ENCODE measurements at places on chromosomes 2 and 18. TPM values are rescaled to one million over a fixed set of nuclear protein-coding genes. Genes with fewer than 3 reads are reported as not detected.

DNA sequence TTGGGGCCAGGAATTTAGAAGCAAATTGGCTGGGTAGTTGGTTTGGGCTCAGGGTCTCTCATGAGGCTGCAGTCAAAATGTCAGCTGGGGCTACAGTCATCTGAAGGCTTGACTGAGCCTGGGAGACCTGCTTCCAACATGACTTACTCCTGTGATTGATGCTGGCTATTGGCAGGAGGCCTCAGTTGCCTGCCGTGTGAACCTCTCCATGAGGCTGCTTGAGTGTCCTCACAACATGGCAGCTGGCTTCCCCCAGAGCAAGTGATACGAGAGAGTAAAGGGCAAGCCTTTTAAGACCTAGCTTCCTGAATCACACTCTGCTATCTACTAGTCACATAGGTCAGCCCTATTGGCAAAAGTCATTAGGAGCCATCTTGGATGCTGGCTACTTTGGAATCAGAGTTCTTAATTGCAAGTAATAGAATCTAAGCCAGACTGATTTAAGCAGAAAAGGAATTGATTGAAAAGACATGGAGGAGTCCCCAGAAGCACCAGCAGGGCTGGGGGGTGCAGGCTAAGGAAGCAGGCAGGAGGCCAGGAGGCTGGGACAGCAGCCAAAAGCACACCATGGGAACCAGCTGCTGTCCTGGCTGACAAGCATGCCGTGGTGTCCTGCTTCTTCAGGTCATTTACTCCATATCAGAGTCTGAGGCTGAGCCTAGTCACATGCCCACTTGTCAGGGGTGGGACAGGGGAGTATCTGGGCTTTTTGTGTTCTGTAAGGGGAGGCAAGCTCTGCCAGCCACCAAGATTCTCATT lies 7.8 kb upstream of the GIGYF2 start:
- H3K27ac ChIP-seq, result no peak overlapping the region
- H3K4me3 ChIP-seq, result no peak overlapping the region

GRCh38 chr18:63002305-63002704 lies 287.0 kb downstream of the PHLPP1 start:
- no peaks in the 10 kb centered on the region for H3K4me1 ChIP-seq
- no peaks in the 10 kb centered on the region for H3K27me3 ChIP-seq
- peak; percentile 70 for DNase-seq
- no peaks in the 10 kb centered on the region for H3K36me3 ChIP-seq

DNA sequence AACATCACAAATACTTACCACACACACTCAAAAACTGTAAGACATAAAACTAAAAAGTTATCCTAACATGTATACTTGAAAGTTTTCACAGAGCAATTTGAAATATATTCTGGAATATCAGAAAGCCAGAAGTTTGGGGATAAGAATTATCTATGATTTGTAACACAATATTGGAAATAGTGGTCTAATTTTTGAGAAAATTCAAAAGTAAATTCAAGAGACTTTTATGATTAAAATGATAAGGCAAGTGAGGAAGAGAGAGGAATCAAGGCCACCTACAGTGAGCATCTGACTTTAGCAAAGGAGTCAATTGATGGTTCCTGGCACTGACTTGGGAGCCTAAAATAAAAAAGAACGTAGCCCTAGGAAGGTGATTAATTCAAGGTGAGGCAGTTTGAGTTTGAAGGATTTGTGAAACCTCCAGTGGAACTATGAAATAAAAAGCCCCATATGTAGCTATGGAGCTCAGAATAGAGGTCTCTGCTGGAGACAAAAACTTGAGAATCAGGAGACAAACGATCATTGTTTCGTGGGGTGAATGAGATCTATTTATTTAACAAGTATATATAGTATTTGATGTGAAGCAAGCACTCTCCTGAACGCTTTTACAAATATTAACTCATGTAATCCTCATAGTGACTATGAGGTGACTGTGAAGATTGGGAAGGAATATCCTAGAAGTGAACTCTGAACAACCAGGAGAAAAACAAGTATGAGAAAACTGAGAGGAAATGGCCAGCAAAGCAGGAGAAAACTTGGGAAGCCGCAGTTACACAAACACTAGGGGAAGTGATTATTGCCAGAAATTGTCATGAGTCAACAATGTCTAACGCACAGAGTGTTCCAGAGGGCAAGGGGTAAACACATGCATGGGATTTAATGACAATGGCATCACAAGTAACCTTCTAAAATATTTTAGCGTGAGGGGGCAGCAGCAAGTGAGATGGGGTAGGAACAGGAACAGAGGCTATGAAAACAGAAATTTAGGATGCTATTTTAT lies 12.8 kb downstream of the TFPI start:
- no peaks in the 10 kb centered on the region for H3K27me3 ChIP-seq
- no peak overlapping the region for H3K4me3 ChIP-seq
- peaks cover 8% of the 10 kb centered on the region for H3K4me1 ChIP-seq
- H3K27ac ChIP-seq, result peak overlapping the region; percentile 73
- H3K36me3 ChIP-seq, result no peaks in the 10 kb centered on the region
- DNase-seq, result no peak

DNA sequence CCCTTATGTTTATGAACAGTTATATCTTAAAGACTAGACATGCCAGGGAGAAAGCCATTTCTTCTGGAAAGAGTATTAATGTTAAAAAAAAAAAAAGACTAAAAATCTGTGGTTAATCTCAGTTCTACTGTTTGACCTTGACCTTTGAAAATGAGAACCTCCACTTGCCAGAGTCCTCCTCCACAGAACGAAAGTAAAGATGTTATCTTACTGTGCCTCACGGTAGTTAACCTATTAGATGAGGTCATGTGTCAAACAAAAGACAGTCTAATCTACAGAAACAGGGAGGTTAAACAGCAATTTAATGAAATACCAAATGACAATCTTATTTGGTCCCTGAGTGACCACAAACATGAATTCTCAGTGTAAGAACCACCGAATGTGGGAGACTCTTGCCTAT lies 51.2 kb downstream of the SLC14A2 start:
- no peak overlapping the region for H3K27ac ChIP-seq
- no peaks in the 10 kb centered on the region for H3K36me3 ChIP-seq
- H3K27me3 ChIP-seq, result no peaks in the 10 kb centered on the region
- no peak for DNase-seq
- no peak overlapping the region for H3K4me3 ChIP-seq

DNA sequence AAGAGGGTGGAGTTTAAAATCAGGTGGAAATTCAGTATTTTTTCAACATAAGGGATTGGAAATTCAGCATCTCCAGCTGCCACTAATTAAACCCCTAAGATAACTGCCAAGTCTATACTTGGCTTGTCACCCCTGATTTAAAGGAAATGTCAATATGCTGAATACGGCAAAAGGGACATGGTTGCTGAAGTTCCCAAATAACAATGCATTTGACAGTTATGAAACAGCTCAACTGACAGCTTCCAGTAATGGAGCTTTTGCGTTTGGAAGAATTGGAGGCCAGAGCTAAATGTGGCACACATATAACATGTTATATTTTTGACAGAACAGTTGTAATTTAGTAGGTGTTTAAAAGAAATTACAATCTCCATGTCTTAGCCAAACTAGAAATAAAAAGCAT lies 1867.9 kb upstream of the LRRTM1 start:
- no peaks in the 10 kb centered on the region for H3K27me3 ChIP-seq
- no peak for DNase-seq
- no peak overlapping the region for H3K27ac ChIP-seq
- H3K4me3 ChIP-seq, result no peak overlapping the region

DNA sequence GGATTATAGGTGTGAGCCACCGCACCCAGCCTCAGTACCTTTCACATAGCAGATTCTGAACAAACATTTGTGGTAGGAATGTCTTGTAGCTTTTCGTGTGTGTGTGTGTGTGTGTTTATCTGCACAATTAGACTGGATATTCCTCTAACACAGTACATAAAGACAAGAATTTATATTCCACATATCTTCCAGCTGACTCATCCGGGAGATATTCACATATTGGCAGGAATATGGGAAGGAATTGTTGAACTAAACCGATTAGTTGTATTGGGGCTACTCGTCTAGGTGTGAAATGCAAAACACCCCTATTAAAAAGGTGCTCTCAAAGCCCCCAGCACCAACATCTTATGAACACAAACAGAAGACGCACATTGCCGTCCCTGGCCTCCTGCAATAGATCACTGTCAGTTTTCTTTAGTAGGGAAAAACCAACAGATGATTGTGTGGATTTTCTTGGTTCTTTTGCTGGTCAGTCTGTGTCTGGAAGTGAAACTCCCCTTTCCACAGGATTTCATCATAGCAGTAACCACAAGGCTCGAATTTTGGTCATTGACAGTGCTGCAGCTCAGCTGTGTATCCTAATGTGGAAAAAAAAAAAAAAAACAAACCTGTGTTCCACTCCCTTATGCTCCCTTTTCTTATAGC lies 208.5 kb upstream of the ACVR2A start:
- H3K4me1 ChIP-seq, result peaks cover 23% of the 10 kb centered on the region
- H3K27ac ChIP-seq, result no peak overlapping the region
- no peaks in the 10 kb centered on the region for H3K27me3 ChIP-seq
- no peak overlapping the region for H3K4me3 ChIP-seq
- H3K36me3 ChIP-seq, result no peaks in the 10 kb centered on the region

GRCh38 chr2:235003096-235003775 lies 51.4 kb downstream of the SH3BP4 start:
- H3K4me3 ChIP-seq, result no peak overlapping the region
- no peak overlapping the region for H3K27ac ChIP-seq
- peaks cover 65% of the 10 kb centered on the region for H3K4me1 ChIP-seq
- DNase-seq, result no peak

- no peaks in the 10 kb centered on the region for H3K36me3 ChIP-seq
- no peaks in the 10 kb centered on the region for H3K4me1 ChIP-seq
- peak; percentile 37 for DNase-seq
Measured at GRCh38 chr2:75540994-75541393, 19.7 kb downstream of the EVA1A start.

The MDH1B gene
- 1.1 TPM for total RNA-seq

The PRADC1 gene
- 31.6 TPM for total RNA-seq

GRCh38 chr2:168703926-168704325 lies 98.5 kb upstream of the NOSTRIN start:
- no peak for DNase-seq
- H3K36me3 ChIP-seq, result no peaks in the 10 kb centered on the region
- no peak overlapping the region for H3K27ac ChIP-seq
- H3K4me3 ChIP-seq, result no peak overlapping the region
- no peaks in the 10 kb centered on the region for H3K27me3 ChIP-seq

- DNase-seq, result no peak
- H3K27ac ChIP-seq, result no peak overlapping the region
- peaks cover 7% of the 10 kb centered on the region for H3K4me1 ChIP-seq
- no peak overlapping the region for H3K4me3 ChIP-seq
- H3K27me3 ChIP-seq, result no peaks in the 10 kb centered on the region
Measured at GRCh38 chr2:96807127-96807471, 9.0 kb upstream of the CNNM3 start.

The INPP5D gene
- total RNA-seq, result 11.6 TPM

The ASXL2 gene
- 25.1 TPM for total RNA-seq

DNA sequence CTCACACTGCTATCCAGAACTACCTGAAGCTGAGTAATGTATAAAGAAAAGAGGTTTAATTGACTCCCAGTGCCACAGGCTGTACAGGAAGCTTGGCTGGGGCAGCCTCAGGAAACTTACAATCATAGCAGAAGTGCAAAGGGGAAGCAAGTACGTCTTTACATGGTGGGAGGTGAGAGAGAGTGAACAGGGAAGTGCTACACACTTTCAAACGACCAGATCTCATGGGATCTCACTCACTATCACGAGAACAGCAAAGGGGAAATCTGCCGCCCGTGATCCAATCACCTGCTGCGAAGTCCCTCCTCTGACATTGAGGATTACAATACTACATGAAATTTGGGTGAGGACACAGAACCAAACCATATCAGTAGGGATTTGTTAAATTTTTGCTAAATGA lies 150.4 kb upstream of the NXPH2 start:
- H3K36me3 ChIP-seq, result no peaks in the 10 kb centered on the region
- no peaks in the 10 kb centered on the region for H3K27me3 ChIP-seq
- no peak for DNase-seq
- no peak overlapping the region for H3K27ac ChIP-seq

GRCh38 chr2:181300600-181301291 lies 156.4 kb upstream of the ITGA4 start:
- H3K36me3 ChIP-seq, result no peaks in the 10 kb centered on the region
- H3K4me1 ChIP-seq, result peaks cover 7% of the 10 kb centered on the region
- no peak for DNase-seq
- no peak overlapping the region for H3K4me3 ChIP-seq

- no peak overlapping the region for H3K4me3 ChIP-seq
- no peaks in the 10 kb centered on the region for H3K4me1 ChIP-seq
- no peaks in the 10 kb centered on the region for H3K27me3 ChIP-seq
- DNase-seq, result no peak
- no peaks in the 10 kb centered on the region for H3K36me3 ChIP-seq
Measured at GRCh38 chr18:67597759-67598158, 81.2 kb upstream of the DSEL start.

- no peak for DNase-seq
- H3K4me3 ChIP-seq, result no peak overlapping the region
- no peaks in the 10 kb centered on the region for H3K27me3 ChIP-seq
- no peaks in the 10 kb centered on the region for H3K36me3 ChIP-seq
- no peak overlapping the region for H3K27ac ChIP-seq
Measured at GRCh38 chr2:52572469-52572894, 1195.1 kb upstream of the CHAC2 start.

The PPP1R1C gene
- not detected for total RNA-seq

GRCh38 chr2:60215386-60215901 lies 338.0 kb downstream of the BCL11A start:
- H3K4me3 ChIP-seq, result no peak overlapping the region
- no peak overlapping the region for H3K27ac ChIP-seq
- H3K4me1 ChIP-seq, result peaks cover 20% of the 10 kb centered on the region
- DNase-seq, result no peak

The PID1 gene
- 51.1 TPM for total RNA-seq

The PELI1 gene
- 13.7 TPM for total RNA-seq

- peaks cover 20% of the 10 kb centered on the region for H3K4me1 ChIP-seq
- H3K27ac ChIP-seq, result no peak overlapping the region
- peak; percentile 81 for DNase-seq
- peak overlapping the region; percentile 66 for H3K4me3 ChIP-seq
Measured at GRCh38 chr2:98936353-98937351, 627 bp upstream of the CRACDL start.

- H3K27ac ChIP-seq, result no peak overlapping the region
- H3K36me3 ChIP-seq, result no peaks in the 10 kb centered on the region
- DNase-seq, result peak; percentile 29
- H3K4me3 ChIP-seq, result no peak overlapping the region
Measured at GRCh38 chr18:61982475-61982874, 89.7 kb upstream of the RNF152 start.

Data from esophagus muscularis mucosa (tissue), 4 donors.